ENCODE measurements at places on chromosomes 3 and 15. TPM values are rescaled to one million over a fixed set of nuclear protein-coding genes. Genes with fewer than 3 reads are reported as not detected.
A peak's percentile ranks its signal among the peaks of the same experiment; 100 is the strongest.

DNA sequence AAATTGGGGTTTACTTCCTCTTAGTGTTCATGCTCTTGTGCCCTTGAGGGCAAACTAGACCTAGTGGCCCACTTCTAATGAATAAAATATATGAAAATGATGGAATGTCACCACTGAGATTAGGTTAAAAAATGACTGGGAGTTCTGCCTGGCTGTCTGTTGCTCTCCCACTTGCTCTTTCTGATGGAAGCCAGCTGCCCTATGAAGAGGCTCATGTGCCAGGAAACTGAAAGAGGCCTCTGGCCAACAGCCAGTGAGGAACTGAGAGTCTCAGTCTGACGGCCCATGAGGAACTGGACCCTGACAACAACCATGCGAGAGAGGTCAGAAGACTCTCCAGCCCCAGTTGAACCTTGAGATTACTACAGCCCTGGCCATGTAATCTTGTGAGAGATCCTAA is 107.1 kb upstream of the FHIT start:
- DNase-seq: peak; percentile 43

CAPN3 gene
- not detected for total RNA-seq

- no peak for DNase-seq
These were observed 131.2 kb downstream of the IMPG2 start for GRCh38 chr3:101189176-101189575.

TGM4 gene
- total RNA-seq: under 0.01 TPM

- DNase-seq: no peak
These were observed 289.1 kb upstream of the MCTP2 start for GRCh38 chr15:93942269-93942694.

DNA sequence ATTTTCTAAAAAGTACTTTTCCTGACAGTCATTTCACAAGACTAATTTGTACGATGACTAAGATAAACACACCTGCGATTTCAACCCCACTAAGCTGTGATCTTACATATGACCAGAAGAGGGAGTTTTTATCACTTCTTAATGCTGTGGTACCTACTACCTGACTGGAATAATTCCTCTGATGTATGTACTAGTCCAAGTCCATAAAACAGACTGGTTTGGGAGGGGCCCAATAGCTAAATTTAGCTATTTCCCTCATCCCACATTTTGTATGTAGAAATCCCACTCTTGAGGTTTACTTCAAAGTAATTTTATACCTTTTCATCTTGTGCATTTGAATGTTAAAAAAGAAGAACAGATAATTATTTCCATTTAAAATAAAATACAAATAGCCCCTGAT is 49.7 kb upstream of the SCAANT1 start:
- peak; percentile 44 for DNase-seq

MYL3 gene
- total RNA-seq: not detected

DNA sequence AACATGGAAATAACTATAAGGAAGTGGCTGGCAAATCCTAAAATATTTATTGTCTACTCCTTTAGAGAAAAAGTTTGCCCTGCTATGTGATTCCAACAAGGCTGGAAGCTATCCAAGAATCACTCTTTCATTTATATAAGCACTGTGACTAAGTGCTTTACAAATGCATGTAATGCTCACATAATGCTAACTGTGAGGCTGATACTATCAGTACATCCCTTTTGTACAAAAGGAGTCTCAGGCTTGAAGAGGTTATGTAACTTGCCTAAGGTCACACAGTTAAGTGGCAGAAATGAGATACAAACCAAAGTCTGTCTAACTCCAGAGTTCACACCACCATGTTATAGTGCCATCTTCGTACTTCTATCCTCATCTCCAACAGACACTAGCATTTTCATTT is 17.0 kb downstream of the TOPBP1 start:
- peak; percentile 73 for DNase-seq

GRCh38 chr3:79016587-79017376 is 751.0 kb downstream of the ROBO1 start:
- DNase-seq: peak; percentile 24

GRCh38 chr3:69008980-69009379 is 4.5 kb downstream of the EOGT start:
- peak; percentile 20 for DNase-seq

- no peak for DNase-seq
These were observed 20.1 kb downstream of the ZNF80 start for GRCh38 chr3:114217266-114217665.

LRRC34 gene
- 9.4 TPM for total RNA-seq

PIERCE2 gene
- total RNA-seq: 9.9 TPM

CACNA2D2 gene
- not detected for total RNA-seq

GRCh38 chr3:8651418-8652323 is 7.1 kb upstream of the SSUH2 start:
- DNase-seq: no peak

- DNase-seq: no peak
These were observed 9.0 kb downstream of the CNTN3 start for GRCh38 chr3:74605437-74605836.

DNA sequence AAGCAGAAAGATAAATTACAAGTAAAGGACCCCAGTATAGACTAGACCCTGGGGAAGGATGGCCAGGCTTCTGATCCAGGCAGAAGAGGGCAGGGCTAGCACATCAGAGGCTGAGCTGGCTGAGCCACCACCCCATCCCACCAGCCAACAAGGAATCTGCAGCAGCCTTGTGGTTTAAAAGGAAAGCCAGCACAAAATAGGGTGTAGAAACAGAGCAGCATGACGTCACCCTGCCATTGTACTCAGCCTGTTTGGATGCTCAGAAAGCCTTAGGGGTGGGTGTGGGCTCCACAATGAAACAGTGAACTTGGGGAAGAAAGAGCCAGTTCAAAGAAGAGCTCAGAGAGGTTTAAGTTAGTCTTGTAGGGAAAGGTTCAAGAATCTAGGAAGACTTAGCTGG is 28.2 kb downstream of the DUOX1 start:
- DNase-seq: peak; percentile 79

DNA sequence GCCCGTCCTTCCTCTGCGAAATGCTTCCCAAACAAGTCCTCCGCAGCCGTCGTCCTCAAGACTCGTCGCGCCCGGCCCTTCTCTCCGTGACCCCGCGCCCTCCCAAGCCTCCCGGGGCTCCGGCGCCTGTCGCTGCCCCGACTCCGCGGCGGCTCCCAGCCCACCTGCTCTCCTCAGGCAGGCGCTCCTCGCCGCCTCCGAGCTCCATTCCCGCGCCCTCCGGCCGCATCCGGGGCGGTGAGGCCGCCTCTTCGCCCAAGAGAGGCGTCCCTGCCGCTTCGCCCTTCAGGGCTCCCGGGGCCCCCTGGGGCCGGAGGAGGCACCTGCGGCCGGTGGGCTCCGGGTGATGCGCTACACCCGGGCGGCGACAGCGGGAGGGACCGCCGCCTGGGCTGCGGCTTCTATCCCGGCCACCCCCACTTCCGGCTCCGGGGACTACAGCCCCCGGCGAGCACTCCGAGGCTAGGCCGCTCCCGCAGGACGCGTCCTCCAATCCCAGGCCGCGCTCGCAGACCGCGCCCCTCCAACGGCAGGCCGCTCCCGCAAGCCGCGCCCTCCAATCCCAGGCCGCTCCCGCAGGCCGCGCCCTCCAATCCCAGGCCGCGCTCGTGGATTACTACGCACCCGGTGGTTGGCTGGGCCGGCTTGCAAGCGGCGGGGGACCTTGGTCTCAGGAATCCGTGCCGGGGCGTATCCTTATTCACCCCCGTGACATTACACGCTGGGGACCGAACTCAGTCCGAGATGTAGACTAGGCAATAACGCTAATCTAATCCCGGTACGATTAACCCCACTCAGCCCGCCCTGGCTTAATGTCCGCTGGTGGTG is at the start of gene RUBCN:
RUBCN (minus strand) TSS at position 414 of the 828 bp plus-strand sequence; CDS start at position 229, 185 bp downstream.
- peak; percentile 95 for DNase-seq

DNA sequence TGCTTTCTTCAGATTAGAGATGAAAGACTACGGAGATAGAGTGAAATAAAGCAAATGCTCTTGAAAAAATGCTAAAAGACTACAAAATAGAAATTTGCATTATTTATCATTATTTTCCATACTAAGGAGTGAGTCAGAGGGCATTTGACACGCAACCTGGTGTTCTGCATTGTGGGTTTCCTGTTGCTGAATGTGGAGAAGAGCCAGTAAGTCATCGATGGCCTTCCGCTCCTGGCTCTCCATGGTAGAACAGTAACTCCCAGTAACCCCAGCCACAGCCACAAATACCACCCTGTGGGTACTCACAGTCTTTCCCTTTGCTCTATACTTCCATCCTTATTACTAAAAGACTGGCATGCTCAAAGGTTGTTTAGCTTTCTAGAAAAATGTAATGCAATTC is 61.5 kb downstream of the CGGBP1 start:
- peak; percentile 79 for DNase-seq

DUOXA1 gene
- not detected for total RNA-seq

REC114 gene
- not detected for total RNA-seq

DNA sequence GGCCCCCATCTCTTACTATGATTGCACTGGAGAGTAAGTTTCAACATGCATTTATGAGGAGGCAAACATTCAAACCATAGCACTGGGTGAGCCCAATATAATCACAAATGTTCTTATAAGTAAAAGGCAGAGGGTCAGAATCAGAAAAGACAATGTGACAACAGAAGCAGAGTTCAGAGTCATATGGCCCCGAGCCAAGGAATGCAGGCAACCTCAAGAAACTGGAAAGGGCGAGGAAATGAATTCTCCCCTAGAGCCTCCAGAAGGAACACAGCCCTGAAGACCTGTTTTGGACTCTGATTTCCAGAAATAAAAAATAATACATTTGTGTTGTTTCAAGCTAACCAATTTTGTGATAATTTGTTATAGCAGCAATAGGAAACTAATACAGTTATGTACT is 81.3 kb upstream of the ABI3BP start:
- DNase-seq: peak; percentile 30

DNA sequence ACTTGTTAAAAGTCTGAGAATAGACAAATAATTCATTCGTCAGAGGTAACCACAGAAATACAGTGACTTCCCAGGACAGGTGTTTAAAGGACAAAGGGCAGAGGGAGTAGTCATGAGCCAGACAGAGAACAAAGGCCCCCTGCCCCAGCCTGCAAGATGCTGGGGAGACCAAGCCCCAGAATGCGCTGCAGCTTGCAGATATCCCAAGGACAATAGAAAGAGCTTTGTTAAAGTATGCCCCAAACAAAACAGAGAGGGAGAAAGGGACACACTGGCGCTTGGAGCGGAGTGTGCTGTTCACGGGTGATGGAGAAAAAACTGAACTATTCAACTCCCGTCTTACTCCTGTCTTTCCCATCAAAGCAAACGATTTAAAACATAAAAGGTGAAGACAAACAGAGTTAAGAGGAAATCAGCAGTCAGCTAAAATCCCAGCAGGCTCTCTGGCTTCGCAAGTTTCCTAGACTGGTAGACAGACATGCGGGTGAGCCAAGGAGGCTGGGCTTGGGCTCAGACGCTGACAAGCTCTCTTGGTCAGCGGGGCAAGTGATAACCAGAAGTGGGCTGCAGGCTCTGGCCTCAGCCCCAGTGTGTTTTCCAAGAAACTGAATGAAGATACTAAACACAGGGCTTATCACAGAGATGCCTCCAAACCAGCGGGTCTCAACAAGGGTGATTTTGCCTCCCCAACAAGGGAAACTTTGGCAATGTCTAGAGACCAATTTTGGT is 130.1 kb downstream of the UACA start:
- DNase-seq: no peak

- DNase-seq: peak; percentile 95
These were observed at the start of the genes OSBPL10 and ZNF860 for GRCh38 chr3:31981206-31982181. Gene OSBPL10 (minus strand): TSS chr3:31981262. CDS start chr3:31981179, 83 bp downstream. Gene ZNF860 (plus strand): TSS chr3:31981750. CDS start chr3:31989080, 7,330 bp downstream.

DNA sequence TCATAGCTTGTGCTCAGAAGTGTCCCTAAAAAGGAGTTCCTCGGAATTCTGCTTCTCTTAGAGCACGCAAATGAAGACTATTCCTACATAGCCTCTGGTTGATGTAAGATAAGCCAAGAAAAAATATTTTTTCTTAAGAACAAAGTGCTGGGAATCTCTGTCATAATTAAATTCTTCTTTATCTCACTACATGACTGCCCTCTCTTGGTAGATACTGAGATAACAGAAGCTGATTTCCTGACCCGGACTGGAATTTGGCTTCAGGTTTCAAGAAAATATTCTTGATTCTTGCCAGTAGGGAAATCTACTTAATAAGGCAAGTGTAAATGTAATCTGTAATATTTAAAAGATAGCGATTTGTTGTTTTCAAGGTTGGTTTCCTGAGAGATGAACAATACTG is 31.3 kb upstream of the SETMAR start:
- DNase-seq: peak; percentile 33

PDZRN3 gene
- 3.5 TPM for total RNA-seq
